ENCODE measurements at places on chromosomes 11 and 22. TPM values are rescaled to one million over a fixed set of nuclear protein-coding genes. Genes with fewer than 3 reads are reported as not detected.

Gene MB
- polyA plus RNA-seq = 2.8 TPM

Gene LRRC51
- 12.8 TPM for polyA plus RNA-seq

Gene OR52N4
- not detected for polyA plus RNA-seq

Gene SERHL2
- 1.6 TPM for polyA plus RNA-seq

Gene GTSE1
- polyA plus RNA-seq = 1.0 TPM

Gene GAB4
- polyA plus RNA-seq = not detected

Gene CCDC73
- polyA plus RNA-seq = not detected

Gene NECTIN1
- polyA plus RNA-seq = 1.3 TPM

Gene OR5D13
- polyA plus RNA-seq = not detected

DNA sequence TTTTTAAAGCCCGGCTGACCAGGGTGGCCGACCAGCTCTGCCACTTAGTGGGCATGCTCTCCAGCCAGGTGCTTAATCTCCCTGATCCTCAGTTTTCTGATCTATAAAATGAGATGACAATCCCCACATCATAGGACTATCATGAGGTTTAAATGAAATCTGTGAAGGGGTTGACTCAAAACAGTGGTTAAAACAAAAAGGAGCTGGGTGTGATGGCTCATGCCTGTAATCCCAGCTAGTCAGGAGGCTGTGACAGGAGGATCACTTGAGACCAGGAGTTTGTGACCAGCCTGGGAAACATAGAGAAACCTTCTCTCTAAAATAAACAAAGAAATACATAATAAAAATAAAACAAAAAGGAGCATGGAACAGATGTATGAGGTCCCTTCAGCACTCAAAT, 3.6 kb upstream of the C11orf86 start:
- DNase-seq = no peak

- DNase-seq = no peak
These were observed 160.0 kb downstream of the FCHSD2 start for GRCh38 chr11:72981971-72982685.

GRCh38 chr11:133697161-133697560, 148.2 kb downstream of the SPATA19 start:
- DNase-seq = no peak

GRCh38 chr22:48359613-48359965, 1468.1 kb downstream of the BRD1 start:
- DNase-seq = no peak

DNA sequence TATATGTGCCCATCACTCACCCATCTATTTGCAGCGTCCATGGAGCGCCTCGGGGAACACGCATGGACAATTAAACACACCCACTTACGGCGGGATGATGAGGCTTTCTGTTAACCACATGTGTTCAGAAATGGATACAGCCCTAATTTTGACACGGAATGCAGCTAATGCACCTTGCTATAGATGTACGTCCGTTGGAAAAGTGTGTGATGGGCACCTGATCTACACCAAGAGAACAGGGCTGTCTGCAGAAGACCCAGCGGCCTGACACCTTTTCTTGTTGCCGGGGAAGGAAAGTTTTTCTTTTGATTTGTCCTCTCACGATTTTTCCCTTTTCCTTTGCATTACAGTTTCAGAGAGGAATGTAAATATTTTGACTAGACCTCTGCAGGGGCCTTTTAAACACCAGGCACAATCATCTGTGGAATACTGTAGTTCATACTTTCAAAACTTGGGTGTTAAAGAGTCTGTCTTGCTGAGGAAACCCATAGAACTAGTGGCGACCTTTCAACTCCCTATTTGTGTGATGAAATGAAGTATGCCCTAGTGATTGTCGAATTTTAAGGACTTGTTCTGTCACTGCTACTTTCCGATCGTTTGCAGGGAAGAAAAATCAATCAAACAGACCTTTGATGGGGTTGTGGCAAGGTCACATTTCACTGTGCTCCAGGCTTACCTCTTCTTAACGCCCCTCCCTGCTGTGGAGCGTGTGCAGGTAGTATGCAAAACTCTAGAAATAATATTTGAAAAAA, 16.5 kb upstream of the PAX6 start:
- DNase-seq = no peak

- no peak for DNase-seq
These were observed 248.1 kb downstream of the DLG2 start for GRCh38 chr11:85379066-85379465.

GRCh38 chr11:132704781-132705375, 827.4 kb downstream of the OPCML start:
- DNase-seq = no peak

DNA sequence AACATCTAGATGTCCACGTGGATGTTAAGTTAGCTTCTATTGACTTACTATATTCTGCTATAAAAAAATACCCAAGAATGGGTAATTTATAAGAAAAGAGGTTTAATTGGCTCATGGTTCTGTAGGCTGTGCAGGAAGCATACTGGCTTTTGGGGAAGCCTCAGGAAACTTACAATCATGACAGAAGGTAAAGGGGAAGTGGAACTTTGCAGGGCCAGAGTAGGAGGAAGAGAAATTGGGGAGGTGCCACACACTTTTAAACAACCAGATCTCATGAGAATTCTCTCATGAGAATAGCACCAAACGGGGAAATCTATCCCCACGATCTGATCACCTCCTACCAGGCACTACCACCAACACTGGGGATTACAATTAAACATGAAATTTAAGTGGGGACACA, 689.3 kb downstream of the METTL15 start:
- DNase-seq = no peak
